Activated T-helper 9 cell treated with anti-CD3 and anti-CD28 coated beads, Interleukin-2, amount 50 U/mL, for 16 hours (primary cell): ENCODE measurements at places on chromosomes 6 and 20.

DNA sequence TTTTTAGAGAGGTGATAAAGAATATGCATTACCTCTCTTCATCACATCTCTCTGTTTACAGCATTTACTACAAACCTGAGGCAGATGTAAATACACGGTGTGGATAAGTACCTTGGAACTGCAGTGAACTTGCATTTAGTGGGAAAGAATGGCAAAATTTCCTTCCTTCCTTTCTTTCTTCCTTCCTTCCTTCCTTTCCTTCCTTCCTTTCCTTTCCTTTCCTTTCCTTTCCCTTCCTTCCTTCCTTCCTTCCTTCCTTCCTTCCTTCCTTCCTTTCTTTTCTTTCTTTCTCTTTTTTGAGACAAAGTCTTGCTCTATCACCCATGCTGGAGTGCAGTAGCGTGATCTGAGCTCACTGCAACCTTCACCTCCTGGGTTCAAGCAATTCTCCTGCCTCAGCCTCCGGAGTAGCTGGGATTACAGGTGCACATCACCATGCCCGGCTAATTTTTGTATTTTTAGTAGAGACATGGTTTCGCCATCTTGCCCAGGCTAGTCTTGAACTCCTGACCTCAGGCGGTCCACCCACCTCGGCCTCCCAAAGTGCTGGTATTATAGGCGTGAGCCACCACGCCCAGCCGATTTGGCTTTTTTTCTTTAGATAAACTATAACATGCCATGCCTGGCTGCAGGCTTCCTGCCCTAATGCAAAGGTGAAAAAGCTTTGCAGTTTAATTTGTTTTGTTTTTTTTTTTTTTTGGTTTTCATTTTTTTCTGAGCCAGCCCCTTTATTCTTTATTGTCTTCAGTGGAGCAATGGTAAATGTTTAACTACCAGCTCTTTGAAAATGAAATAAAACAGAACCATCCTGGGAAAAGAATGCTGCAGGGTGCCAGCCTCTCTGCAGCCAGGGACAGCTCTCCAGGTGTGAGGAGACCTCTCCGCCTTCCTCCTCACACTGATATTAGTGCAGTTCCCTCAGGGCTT lies 64.2 kb upstream of the NEDD9 start:
- no peak for DNase-seq

DNA sequence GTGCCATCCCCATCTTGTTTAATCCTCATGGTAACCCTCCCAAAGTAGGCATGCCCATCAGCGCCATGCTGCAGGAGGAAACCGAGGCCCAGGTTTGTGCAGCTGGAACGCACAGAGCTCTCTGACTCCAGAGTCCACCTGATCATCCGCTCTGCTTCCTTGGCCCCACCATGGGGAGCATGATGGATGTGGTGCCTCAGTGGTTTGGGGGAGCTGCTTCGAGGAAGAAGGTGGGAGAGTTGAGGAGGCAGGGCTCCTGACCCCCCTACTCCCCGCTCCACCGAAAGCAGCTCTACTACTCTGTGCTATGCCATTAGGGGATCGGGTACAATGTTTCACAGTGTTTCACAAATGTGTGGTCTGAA lies 52.2 kb downstream of the TGM2 start:
- DNase-seq = no peak

GRCh38 chr6:45195137-45195536 lies 133.0 kb upstream of the RUNX2 start:
- no peak for DNase-seq

DNA sequence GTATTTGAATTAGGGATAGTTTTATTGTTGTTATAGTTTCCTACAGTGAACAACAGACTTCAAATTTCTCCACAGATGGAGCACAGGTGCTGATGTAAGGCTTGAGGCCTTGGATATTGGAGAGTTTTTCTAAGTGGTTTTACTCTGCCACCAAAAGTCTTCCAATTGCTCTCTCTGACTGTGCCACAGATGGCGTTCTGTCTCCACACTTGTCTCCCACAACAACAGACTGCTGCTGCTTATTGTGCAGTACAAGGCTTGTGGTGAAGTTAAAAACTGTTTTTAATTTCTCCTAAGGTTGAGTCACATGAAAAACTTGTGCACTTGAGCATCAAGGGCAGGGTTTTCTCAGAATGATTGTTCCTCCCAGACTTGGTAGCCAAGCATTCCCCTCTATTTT lies 460.9 kb upstream of the KHDRBS2 start:
- no peak for DNase-seq

GRCh38 chr6:139533573-139534471 lies 159.4 kb upstream of the CITED2 start:
- no peak for DNase-seq

DNA sequence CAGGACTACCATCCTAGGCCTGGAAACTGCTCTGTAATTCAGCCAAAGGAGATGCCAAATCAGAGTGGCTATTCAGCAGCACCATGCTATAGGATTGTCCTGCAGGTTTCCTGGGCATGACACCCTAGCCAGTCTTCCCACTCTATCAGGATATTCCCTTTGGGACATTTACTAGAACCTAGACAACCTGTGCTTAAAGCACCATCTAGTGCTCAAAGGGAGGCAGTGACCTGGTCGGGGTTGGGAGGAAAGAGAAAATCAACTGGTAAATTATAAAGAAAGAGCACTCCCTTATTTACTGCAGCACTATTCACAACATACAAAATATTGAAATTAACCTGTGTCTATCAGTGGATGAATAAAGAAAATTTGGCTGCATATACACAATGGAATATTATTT lies 67.2 kb upstream of the SMLR1 start:
- no peak for DNase-seq

DNA sequence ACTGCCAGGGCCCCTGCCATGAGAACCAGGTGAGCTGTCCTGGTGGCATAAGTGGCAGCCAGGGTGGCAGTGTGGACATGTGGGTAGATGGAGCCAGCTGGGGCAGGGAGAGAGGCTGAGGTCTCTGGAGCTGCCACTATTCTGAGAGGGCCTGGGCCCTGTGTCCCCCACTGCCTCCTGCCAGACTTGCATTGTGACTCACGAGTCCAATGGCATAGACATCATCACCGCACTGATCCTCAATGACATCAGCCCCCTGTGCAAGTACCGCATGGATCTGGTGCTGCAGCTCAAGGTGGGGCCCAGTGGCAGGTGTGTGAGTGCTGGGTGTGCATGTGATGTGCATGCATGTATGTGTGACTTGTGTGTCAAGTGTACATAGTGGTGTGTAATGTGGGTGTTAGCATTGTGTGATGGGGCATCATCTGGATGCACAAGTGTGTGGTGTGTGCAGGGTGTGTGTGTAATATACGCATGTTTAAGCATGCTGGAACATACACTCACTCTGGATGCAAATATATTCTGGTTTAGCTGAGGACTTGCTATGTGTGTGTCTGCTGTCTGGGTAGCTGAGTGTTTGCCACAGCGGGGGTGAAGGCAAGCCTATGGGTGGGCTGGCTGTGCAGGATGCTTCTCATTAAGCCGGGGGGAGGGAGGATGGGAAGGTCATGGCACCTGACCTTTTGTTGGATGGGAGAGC lies 25.1 kb downstream of the UQCC2 start:
- no peak for DNase-seq

DNA sequence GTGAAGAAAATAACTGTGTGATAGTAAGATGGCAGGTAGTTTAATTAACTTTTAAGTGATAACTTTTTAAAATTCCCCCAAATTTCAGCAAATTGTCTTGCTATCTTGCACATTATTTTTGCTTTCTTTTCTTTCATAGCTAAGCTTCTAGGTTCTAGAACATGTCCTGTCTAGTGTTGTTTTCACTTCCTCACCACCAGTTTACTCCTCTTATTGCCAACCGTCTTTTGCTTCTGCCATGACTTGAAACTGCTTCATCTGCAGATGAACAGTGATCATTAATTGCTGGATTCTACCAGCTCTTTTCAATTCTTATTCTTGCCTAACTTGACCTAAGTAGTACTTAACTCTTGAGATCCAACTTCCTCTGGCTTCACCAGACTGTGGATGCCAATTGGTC lies 137.8 kb downstream of the CENPW start:
- DNase-seq = no peak

- no peak for DNase-seq
Measured at GRCh38 chr20:38179846-38180245, 14.8 kb upstream of the TGM2 start.

DNA sequence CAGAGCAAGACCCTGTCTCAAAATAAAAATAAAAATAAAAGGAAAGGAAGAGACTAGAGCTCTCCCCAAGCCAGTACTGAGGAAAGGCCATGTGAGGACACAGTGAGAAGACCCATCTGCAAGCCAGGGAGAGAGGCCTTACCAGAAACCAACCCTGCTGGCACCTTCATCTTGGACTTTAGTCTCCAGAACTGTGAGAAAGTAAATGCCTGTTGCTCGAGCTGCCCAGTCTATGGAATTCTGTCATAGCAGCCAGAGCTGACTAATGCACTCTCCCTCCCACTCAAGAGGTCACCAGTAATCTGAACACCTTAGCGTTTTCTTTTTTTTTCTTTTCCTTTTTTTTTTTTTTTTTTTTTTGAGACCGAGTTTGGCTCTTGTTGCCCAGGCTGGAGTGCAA lies 7.3 kb upstream of the PRPH2 start:
- DNase-seq = no peak

DNA sequence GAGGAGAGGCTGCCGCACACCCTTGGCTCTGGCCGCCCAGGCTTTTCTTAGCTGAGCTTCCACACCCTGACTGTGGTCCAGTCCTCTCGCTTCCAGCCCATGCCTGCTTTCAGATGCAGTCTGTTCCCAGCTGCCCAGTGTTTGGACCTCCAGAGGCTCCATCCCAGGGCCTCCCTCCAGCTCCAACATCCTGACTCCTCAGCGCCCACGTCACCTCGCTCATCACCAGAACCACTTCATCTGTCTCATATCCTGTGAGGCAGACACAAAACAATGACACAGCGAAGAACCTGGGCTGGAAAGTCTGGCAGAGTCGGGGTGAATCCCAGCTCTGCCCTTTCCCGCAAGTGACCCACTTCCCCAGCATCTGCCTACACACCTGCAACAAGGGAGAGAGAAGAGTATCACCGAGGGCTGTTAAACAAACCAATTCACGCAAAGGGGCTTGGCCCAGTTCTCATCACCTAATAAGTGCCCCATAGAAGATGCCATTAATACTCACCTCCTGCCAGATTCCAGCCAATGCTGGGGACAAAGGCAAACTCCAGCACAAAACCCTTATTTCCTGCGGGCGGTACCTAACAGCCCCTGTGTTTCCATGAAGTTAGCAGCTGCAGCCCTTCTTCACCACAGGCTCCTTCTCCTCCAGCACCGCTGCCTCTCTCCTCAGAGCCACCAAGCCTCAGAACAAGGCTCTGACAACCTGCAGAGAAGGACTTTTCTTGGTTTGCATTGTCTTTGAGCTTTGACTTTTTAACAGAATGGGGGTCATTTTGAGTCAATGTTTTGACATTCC lies 133.4 kb upstream of the CDH4 start:
- no peak for DNase-seq

- DNase-seq = no peak
Measured at GRCh38 chr20:1462001-1462400, 4.6 kb downstream of the NSFL1C start.

DNA sequence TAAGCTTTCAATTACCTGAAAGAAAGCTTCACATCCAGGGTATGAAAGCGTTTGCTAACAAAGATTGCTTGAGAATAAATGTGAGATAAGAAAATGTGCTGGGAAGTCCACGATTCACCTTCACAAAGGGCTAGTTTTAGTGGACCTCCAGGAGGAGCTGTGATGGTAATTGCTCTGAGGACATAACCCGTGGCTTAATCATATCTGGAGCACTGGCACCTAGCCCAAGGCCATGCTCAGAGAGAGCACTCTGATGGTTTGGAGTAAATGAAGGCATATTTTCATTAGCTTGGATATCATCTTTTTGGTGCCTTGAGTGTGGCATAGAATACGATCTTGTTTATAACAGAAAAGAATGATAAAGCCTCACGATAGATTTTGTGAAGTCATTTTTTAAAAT lies 46.9 kb upstream of the BACH2 start:
- no peak for DNase-seq

DNA sequence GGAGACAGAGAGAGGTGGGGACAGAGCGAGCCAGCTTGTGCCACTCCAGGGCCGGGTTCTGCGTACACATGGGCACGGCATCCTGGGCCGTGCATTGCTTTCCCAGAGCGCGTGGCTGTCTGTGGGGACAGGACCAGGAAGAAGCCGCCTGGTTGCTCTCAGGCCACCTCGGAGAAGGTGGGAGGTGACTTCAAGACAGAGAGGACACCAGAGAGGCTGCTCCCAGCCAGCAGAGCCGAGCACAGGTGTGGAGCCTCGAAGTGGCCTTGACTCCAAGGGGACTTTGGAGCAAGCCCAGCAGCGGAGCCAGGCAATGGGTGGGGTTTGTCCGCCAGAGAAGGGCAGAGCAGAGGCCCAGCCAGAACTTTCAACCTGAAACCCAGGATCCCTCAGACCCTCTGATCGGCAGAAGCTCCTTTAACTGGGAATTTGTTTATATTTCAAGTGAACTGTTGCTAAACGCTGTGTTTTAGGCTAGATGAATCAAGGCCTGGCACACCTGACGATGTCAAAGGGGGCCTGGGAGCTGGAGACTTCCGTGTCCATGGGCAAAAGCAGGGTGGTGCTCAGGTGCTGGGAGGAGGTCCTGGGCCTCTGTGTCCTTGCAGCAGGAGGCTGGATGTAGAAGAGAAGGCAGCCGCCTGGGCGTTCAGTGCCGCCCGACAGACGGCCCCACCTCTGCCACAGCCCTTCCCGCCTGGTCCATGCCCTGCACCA lies 262.1 kb downstream of the DLL1 start:
- no peak for DNase-seq

DNA sequence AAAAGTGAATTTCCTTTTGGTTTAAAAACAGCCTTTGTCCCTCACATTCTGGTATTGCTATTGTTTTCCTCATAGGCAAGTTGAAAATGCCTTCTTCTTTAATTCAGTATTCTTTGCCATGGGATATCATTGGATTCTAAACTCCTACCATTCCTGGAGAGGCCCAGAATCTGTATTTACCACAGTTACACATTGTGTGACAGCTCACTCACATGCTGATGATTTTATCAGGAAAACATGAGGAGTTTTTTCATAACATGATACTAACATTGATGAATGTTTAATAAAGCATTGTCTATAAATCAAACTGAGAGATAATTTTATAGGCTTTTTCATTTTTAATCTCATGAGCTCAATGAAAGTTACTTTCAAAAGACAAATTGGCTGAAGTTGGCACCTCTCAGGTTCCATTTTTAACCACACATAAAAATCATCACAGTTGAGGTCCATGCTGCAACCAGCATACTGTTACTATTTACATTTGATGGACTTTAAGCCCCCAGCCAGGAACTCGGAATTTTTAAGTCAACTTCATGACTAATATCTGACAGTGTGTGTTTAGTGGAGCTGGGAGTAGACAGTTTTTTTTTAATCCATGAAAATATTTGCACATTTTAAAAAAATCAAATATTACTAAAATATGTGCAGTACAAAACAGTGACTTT lies 82.8 kb downstream of the FAM83B start:
- DNase-seq = no peak
